Stimulated activated CD4-positive, alpha-beta T cell treated with anti-CD3 and anti-CD28 coated beads, TNF-alpha, amount 100 ng/mL, for 1 hour (primary cell): ENCODE measurements at places on chromosomes 16 and 17.
A peak's percentile ranks its signal among the peaks of the same experiment; 100 is the strongest.

GRCh38 chr17:83053021-83053681 lies 26.3 kb upstream of the METRNL start:
- DNase-seq, result no peak

- DNase-seq, result no peak
Observed at GRCh38 chr16:86046026-86046425, 147.1 kb downstream of the IRF8 start.

DNA sequence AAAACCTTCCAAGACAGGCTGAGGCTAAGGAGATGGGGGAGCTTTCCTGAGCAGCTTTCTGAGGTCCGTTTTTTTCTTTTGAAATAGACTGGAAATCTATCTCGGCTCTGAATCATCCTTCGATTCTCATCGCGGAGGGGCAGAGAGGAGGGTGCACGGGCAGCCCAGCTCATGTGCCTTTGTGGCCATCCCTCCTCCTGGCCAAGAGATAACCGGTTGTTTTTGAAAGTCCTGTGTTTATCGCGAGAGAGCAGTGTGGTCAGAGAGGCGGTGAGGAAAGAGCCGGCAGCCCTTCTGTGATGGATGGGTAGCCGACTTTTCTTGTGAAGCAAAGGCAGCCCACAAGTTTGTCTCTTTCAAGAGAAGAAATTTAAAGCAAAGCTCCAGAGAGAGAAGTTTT lies 191.6 kb downstream of the CCDC182 start:
- DNase-seq, result no peak

- no peak for DNase-seq
Observed at GRCh38 chr17:41792845-41793783, 6.6 kb upstream of the JUP start.

DNA sequence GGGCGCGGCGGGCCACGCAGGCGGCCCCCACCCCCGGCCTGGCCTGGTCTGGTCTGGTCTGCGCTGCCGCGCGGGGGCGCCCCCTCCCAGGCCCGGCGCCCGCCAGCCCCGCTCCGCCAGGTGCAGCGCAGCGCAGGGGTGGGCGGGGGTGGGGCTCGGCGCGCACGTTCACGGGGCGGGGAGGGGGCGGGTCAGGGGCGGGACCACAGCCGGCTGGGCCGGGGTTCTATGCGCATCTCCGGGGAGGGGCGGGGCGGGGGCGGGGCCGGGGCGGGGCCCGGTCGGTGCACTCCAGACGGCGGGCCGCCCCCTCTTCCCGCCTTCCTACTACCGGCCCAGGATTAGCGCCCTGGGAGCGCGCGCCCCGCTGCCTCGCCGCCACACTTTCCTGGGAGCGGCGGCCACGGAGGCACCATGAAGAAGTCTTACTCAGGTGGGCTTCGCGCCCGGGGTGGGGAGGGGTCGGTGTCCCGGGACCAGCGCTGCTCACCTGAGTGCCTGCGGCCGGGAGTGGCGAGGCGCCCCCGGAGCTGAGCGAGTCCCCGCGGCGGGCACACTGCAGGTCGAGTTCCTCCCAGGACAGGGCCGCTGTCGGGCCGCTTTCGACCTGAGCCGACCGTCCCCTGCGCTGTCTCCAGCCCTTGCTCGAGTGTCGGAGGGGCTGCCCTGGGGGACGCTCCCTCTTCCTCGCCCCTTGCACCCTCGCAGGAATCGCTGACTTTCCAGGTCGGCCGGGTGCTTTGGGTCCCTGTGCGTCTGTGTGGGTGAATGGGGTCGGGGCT lies 140.5 kb downstream of the SEC14L1 start:
- DNase-seq, result peak; percentile 21

DNA sequence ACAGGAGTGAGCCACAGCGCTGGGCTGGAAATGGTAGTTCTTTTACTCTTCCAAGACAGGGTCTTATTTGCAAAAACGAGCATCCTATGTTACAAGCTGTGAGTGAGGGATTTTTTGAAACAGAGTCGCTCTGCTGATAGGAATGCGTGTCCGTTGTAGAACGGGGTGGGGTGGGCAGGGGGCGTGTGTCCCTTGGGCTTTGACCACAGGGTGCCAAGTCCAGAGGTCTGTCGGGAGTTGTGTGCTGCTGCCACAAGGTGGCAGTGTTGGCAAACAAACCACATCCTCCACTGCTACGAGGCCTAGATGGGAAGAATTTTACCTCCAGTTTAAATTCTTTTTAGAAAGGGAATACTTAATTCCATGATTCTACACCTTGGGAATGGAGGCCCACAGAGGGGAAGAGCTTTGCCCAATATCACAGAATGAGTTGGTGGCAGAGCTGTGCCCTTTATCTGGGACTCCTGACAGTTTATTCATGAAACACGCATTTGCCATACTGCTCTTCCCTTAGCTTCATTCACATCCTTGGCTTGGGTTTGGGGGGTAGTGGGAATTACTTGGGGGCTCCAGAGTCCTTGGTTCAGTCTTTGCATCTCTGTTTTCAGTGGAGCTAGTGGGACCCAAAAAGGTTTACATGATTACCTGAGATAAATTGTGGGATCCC lies 30.6 kb upstream of the ETV4 start:
- peak; percentile 57 for DNase-seq

DNA sequence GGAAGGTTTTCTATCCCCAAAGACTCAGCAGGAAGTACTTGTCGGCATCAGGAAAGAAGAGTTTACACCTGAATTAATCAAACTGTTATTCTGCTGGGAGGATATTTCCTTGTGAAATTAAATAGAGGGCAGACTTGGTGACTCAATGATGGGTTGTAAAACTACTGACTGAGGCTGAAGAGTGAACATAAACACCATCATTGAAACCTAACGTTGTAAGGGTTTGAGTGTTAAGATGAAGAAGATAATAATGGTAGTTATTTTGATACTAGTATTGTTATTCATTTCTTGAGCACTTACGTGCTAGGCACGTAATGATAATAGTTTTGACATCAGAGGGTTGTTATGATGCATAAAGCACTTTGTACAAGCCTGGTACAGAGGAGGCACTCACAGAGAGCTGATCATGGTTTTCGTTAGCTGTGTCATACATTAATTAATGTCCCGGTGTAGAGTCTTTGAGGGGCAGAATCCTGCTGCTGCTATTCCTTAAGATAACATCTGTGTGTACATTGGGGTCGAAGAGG lies 64.2 kb upstream of the CACNG3 start:
- no peak for DNase-seq

DNA sequence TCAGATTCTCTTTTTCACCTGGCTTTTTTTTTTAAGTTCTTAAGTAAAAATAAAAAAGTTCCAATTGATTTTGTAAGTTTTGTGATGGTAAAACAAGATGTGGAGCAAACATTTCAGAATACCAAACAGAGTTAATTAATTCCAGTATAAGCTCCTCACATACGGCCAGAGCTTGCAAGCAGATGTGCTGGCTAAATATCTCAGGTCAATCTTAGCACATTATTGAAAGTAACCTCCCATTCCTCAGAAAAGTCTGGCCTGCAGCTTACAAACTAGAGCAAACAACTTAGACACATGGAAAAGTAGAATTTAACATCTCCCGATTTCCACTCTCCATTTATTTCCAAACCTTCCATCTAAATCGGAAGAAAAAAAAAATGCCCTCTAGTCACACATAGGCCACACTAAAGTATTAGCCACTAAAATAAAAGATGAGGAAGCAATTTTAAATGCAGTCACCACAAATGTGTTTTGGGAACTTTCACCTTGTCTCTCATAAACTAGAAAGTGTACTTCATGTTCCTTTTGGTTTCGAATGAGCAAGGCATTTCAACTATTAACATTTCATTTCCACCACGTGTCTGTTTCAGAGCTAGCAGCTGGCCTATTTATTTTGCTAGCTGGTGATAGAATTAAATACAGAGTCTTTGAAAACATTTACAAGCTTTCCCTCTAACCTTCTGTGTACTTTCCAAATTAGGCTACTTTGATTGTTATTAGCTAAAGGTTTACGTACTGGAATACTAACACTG lies 143.3 kb downstream of the STX8 start:
- DNase-seq, result no peak

DNA sequence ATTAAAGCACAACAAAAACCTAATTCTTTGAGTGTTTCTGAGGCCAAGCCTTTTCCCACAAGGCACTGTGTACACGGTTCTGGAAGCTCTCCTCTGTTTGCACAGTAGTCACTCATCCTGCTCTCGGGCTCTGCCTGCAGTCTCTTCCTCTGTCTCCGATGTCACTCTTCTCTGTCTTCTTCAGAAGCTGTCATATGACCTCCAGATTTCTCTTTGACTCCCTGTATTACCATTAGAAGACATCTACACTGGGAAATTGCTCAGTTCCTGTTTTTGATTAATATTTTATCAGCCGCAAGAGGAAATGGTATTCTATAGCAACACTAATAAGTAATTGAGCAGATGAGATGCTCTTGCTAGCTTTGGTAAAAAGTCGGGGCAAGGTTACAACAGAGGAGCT lies 422.9 kb downstream of the WWOX start:
- DNase-seq, result no peak

DNA sequence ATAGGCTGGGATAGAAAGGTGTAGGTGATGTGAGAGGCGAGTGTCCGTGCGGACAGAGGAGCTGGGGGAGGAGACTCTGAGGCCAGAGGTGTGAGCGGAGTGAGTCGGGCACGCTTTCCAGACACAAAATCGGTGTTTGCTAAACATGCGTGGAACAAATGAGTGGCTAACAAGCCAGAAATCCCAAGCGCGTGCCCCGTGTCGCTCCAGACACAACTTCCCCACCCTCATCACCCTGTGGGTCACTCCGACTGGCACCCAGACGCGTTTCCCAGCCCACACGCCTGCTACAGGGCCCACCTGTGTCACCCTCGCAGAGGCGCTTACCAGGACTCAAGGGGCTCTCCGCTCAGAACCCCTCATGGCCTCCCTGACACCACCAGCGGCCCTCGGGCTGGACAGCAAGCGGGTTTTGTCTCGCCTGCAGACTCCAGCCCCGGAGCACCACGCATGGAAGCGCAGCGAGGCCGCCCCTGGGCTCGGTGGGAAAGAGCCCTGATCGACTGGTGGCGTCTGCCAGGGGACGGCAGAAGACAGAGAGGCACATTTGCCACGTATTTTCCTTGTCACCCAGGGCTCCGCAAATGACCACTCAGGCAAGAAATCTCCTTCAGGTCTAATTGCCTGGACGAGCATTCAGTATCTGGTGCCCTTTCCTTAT lies 6.0 kb upstream of the RPH3AL start:
- DNase-seq, result no peak

GRCh38 chr17:79570653-79571052 lies 40.2 kb downstream of the RBFOX3 start:
- DNase-seq, result no peak

GRCh38 chr17:81301195-81302144 lies 6.4 kb upstream of the SLC38A10 start:
- DNase-seq, result no peak

- no peak for DNase-seq
Observed at GRCh38 chr16:30414159-30414558, 6.8 kb downstream of the ZNF771 start.
